ENCODE measurements at places on chromosomes 5 and 9.

GRCh38 chr5:82925061-82925411 lies 152.2 kb downstream of the TMEM167A start:
- no peak for DNase-seq

- no peak for DNase-seq
Observed at GRCh38 chr9:109143881-109144562, 23.0 kb downstream of the FRRS1L start.

DNA sequence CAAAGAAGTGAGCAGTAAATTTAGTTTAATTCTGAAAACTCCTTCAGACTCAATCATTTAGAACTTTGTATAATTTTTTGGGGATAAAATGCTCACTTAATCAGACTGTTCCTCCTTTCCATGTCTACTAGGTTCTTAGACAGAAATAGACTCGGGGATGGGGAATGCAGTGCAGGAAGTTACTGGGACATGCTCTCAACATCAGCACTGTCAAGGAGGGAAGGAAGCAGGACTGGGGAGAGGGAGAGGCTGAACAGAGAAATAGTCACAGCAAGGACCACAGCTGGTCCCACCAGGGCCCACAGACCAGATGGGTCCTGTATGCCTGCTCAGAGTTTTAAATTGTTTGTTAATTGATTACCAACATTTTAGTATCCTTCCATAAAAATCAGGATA lies 310.1 kb upstream of the MSX2 start:
- DNase-seq = no peak

DNA sequence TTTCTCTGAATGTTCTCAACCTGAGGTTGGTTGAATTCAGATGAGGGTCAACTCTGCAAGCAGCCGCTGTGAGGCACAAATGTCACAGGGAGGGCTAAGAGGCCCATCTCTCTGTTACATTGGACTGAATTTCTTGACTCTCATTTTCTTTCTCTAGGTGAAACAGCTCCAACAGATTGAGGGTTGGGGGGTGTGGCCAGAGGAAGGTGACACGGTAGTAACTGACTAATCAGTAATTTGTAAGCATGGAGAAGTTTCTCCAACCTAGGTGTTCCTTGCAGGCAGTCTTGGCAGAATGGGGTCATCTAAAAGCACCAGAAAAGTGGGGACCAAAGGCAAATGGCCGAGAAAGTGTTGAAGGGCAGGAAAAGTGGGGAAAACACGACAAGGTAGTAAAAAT lies 16.8 kb downstream of the CCT5 start:
- no peak for DNase-seq
